Vein endothelial cell (primary cell): ENCODE measurements at places on chromosomes 6 and 20. TPM values are rescaled to one million over a fixed set of nuclear protein-coding genes. Genes with fewer than 3 reads are reported as not detected.

VGLL2 gene
- not detected in 2 replicates for total RNA-seq

EFCAB8 gene
- under 0.01 TPM in 2 replicates for total RNA-seq

RSPO3 gene
- 0.57 TPM in 1 of 2 replicates, not detected in the other for total RNA-seq

MOG gene
- total RNA-seq, result not detected in 2 replicates

ARHGAP40 gene
- under 0.01 and 0.10 TPM in 2 replicates for total RNA-seq

BMP2 gene
- total RNA-seq, result 23.8 and 34.2 TPM in 2 replicates

OR2H1 gene
- not detected in 2 replicates for total RNA-seq

PACRG gene
- 0.33 TPM in 1 of 2 replicates, not detected in the other for total RNA-seq

DEFB124 gene
- not detected in 2 replicates for total RNA-seq

EPHA7 gene
- under 0.01 TPM in 1 of 2 replicates, not detected in the other for total RNA-seq

LCA5 gene
- 2.9 and 5.5 TPM in 2 replicates for total RNA-seq

HMGN4 gene
- 37.9 and 41.4 TPM in 2 replicates for total RNA-seq

ABHD16B gene
- not detected in 2 replicates for total RNA-seq

EDEM2 gene
- 44.0 and 46.4 TPM in 2 replicates for total RNA-seq

CD83 gene
- 0.33 and 1.7 TPM in 2 replicates for total RNA-seq

LY6G6C gene
- not detected in 2 replicates for total RNA-seq

ISM1 gene
- not detected in 2 replicates for total RNA-seq

SNAP91 gene
- total RNA-seq, result 0.33 and 0.57 TPM in 2 replicates

SLC2A10 gene
- total RNA-seq, result 7.5 and 8.8 TPM in 2 replicates

GMNN gene
- total RNA-seq, result 14.0 and 28.7 TPM in 2 replicates

C6orf141 gene
- 30.7 and 34.2 TPM in 2 replicates for total RNA-seq

C20orf204 gene
- 3.6 and 3.9 TPM in 2 replicates for total RNA-seq

C20orf144 gene
- total RNA-seq, result under 0.01 and 0.10 TPM in 2 replicates

ACTL10 gene
- 2.8 and 3.3 TPM in 2 replicates for total RNA-seq

MAPK13 gene
- 3.3 and 4.9 TPM in 2 replicates for total RNA-seq

ABCC10 gene
- total RNA-seq, result 21.1 and 23.8 TPM in 2 replicates

XKR7 gene
- total RNA-seq, result not detected in 2 replicates

PPIL6 gene
- total RNA-seq, result 0.33 and 0.57 TPM in 2 replicates

MYB gene
- 0.10 TPM in 1 of 2 replicates, not detected in the other for total RNA-seq

SPDEF gene
- not detected in 2 replicates for total RNA-seq

GLP1R gene
- total RNA-seq, result not detected in 2 replicates

TGM2 gene
- 938 and 1,115 TPM in 2 replicates for total RNA-seq

AIG1 gene
- 18.9 and 20.4 TPM in 2 replicates for total RNA-seq

DEFB113 gene
- not detected in 2 replicates for total RNA-seq

ULBP2 gene
- total RNA-seq, result 6.2 and 8.0 TPM in 2 replicates

ADTRP gene
- 4.1 and 7.2 TPM in 2 replicates for total RNA-seq

KCNK16 gene
- not detected in 2 replicates for total RNA-seq

DTD1 gene
- total RNA-seq, result 63.7 and 70.6 TPM in 2 replicates

GABBR1 gene
- 4.6 and 6.6 TPM in 2 replicates for total RNA-seq

NRSN1 gene
- total RNA-seq, result not detected in 2 replicates

ADGRF5 gene
- total RNA-seq, result 80.0 and 246 TPM in 2 replicates

ARG1 gene
- total RNA-seq, result not detected in 2 replicates

TNFAIP3 gene
- 4.1 and 6.5 TPM in 2 replicates for total RNA-seq

CHRNA4 gene
- not detected in 2 replicates for total RNA-seq

KIF6 gene
- total RNA-seq, result not detected in 2 replicates

TPBG gene
- 8.2 and 16.3 TPM in 2 replicates for total RNA-seq

SDCBP2 gene
- 4.9 and 6.2 TPM in 2 replicates for total RNA-seq

TSBP1 gene
- not detected in 2 replicates for total RNA-seq

IRAK1BP1 gene
- 3.9 and 4.2 TPM in 2 replicates for total RNA-seq

TMEM14C gene
- total RNA-seq, result 87.8 and 103 TPM in 2 replicates

ATG5 gene
- total RNA-seq, result 38.2 and 43.5 TPM in 2 replicates

MED23 gene
- total RNA-seq, result 33.3 and 42.0 TPM in 2 replicates
